Activated CD8-positive, alpha-beta memory T cell treated with anti-CD3 and anti-CD28 coated beads, Interleukin-2, amount 10 ng/mL, durations not matched to agents 7 days and 5 days (primary cell): ENCODE measurements at places on chromosomes 1 and 21.

- peak; percentile 90 for DNase-seq
Measured at GRCh38 chr1:206803221-206803730, 31.0 kb upstream of the IL10 start.

DNA sequence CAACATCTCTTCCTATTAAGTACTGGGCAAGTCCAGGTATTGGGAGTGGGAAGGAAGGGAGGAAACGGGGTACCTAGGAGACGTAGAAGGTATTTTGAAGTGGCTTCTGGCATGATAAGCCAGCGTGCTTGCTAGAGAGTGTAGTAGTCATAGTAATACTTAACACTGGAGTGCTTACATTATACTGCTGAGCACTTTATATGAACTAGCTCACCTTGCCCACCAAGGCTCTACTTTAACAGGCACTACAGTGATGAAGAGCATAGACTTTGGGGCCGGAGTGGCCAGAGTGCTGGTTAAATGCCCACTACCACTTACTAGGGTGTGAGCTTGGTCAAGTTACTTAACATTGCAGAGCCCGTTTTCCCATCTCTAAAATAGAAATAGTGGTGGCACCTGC is 61.7 kb downstream of the ACP6 start:
- no peak for DNase-seq

GRCh38 chr1:28927648-28928313 is 13.4 kb downstream of the EPB41 start:
- DNase-seq = no peak

GRCh38 chr1:58981392-58981791 is 197.5 kb upstream of the JUN start:
- peak; percentile 9 for DNase-seq

DNA sequence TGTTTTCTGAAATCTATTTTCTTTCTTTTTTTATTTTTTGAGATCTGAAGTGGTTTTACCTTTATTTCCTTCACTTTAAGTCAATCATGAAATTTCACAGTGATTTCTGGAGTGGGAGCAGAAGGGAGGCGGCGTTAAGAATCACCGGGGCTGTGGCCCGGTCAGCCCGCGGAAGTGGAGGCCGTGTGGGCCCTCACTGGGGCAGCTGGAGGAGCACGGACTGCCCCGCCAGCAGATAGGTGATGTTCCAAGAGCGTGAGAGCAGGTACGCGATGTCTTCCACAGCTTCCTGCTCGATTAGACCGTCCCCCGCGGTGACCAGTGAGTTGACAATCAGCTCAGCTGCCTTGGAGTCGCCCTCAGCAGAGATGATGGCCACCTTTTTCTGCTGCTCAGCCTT is 10.6 kb upstream of the TP53BP2 start:
- DNase-seq = no peak

DNA sequence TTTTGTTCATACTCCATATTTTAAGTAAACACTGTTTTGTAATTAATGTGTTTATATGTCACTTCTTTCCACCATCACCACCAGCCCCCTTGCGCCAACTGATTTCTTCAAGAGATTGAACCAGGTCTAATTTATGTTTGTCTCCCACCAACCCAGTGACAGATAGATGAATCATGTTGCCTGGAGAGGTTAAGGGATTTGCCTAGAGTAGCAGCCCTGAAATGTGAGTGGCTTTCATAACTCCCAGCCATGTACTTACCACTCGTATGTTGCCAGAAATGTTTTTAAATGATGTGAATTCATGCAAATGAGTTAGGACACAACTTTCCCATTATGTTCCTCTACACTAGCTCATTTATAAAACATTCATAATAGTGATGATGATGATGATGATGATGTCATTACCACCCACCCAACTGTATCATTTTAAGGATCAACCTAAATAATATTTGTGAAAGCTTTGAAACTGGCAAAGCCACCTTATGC is 86.9 kb downstream of the LRRC8D start:
- no peak for DNase-seq

DNA sequence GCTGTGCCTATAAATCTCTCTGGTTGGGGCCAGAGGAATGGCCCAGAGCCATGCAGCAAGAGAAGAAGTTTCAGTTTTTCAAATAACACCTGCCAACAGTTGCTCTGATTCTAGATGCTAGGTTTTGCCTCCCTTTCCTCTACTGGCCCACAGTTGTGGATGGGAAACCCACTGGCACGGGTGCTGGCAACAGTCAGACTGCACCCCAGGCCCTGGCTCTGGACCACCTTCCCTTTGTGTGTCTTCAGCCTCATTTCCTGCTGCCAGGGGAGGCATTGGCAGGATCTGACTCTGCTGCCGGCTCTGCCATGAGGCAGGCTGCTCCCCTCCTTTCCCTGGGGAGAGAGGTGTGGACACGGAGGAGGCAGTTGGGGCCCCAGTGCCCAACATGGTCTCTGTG is 142.0 kb downstream of the IGSF21 start:
- DNase-seq = no peak

GRCh38 chr1:172252321-172252720 is 168.2 kb upstream of the C1orf105 start:
- DNase-seq = no peak

- no peak for DNase-seq
Measured at GRCh38 chr1:226363801-226364513, 43.9 kb downstream of the PARP1 start.

GRCh38 chr1:45272913-45273371 is 53.8 kb upstream of the HPDL start:
- DNase-seq = no peak

DNA sequence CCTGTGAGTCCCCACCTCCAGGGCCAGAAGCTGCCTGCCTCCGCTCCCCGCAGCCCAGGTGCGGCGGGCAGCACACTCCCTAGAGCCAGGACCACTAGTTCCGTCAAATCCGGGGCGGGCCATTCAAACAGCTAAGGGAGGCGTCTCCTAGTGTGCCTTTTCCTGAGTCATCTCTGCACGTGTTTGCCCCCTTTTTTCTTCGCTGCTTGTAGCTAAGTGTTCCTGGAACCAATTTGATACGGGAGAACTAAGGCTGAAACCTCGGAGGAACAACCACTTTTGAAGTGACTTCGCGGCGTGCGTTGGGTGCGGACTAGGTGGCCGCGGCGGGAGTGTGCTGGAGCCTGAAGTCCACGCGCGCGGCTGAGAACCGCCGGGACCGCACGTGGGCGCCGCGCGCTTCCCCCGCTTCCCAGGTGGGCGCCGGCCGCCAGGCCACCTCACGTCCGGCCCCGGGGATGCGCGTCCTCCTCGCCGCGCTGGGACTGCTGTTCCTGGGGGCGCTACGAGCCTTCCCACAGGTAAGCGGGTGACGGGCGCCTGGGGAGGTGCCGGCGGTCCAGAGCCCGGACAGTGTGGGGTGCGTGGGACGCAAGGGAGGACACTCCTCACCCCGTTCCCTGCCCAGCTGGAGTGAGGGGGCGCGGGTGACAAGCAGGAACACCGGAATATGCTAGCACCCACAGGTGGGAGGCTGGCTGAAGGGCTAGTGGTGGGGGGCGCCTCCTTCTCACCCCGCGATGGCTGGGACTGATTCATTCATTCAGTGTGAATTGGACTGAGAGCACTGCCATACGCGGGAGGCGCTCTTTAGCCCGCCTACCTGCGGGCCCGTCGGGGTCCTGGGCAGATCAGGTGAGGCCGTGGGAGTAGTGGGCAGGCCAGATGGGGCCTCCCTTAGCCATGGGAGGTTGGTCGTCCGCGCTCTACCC is at the start of gene TNFRSF8:
Gene TNFRSF8, plus strand, starts transcription at position 163 of the 932 bp plus-strand sequence. Its CDS starts 296 bp downstream, at position 459.
- peak; percentile 81 for DNase-seq

- no peak for DNase-seq
Measured at GRCh38 chr1:64874666-64875065, 91.7 kb downstream of the JAK1 start.

GRCh38 chr1:222697826-222698225 is 14.5 kb downstream of the AIDA start:
- no peak for DNase-seq

DNA sequence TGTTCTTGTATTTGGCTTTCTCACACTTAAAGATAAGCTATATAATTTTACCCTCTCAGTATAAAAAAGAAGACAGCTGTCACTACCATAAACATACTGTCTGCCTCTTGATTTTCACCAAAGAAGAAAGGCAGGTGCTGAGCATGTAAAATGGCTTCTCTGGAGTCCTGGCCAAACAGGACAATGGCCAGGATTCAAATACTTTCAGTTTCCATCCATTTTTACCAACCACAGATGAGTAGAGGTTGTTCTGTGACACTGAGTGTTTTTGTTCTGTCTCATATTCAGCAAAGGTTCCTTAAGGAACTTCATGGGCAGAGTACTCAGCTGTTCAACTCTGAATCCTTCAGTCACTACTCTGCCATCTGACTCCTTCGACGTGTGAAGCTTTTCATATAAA is 29.4 kb upstream of the RAB3GAP2 start:
- DNase-seq = no peak

- DNase-seq = no peak
Measured at GRCh38 chr1:225843426-225843795, 33.5 kb downstream of the EPHX1 start.

DNA sequence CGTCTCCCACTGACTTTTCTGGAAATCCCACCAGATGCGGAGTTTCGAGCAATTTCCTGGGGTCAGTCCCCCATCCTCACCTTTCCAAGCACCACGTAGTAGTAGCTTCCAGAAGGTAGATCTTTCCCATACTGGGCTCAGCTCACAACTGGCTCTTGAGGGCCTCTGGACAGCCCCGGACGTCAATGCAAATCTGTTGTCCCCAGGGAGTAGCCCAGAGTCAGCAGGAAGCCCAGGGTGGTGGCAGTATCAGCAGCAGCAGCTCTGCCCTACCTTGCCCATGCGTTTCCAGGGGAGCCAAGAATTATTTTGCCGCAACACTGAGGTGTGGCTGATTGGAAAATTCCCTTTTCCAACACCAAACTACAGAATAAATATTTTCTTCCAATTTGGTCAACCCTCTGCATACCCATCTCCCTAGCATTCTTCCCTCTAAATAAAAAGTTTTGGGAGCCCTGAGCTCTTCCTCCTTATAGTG is 70.3 kb downstream of the CD46 start:
- DNase-seq = no peak

DNA sequence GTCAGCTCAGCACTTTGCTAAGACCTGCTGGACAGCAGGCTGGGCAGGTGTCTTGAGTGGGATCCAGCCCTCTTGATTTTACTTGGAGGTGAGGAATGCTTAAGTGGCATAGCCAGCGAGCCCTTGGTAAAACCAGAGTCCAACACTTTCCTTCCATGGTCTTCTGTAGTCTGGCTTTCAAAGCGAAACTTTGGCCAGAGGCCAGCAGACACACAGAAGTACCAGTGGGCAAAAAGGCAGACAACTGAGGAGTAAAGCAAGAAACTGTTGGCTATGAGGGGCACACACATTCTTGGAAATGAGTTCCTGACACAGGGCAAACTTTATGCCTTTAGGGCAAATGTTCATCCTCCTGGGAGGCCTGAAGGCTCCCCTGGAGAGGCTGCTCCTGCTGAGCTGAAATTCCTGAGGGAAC is 281.0 kb upstream of the POU3F1 start:
- DNase-seq = no peak

DNA sequence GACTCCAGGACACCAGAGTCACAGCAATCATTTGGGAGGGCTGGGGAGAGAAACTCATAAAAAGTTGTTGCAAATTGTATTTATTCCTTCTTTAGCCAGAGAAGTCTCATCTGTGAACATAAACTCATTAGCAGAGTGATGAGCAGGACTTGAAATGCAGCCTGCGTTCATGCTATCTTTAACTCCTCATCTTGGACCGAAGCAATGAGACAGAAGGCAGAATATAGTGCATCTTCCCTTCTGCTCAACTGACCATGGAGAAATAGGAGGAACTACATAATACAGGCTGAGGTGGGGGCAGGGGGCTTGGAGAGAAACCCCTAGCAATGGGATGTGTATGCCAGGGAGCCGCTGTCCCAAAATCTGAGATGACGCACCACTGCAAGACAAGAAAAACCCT is 121.8 kb upstream of the AJAP1 start:
- DNase-seq = no peak

DNA sequence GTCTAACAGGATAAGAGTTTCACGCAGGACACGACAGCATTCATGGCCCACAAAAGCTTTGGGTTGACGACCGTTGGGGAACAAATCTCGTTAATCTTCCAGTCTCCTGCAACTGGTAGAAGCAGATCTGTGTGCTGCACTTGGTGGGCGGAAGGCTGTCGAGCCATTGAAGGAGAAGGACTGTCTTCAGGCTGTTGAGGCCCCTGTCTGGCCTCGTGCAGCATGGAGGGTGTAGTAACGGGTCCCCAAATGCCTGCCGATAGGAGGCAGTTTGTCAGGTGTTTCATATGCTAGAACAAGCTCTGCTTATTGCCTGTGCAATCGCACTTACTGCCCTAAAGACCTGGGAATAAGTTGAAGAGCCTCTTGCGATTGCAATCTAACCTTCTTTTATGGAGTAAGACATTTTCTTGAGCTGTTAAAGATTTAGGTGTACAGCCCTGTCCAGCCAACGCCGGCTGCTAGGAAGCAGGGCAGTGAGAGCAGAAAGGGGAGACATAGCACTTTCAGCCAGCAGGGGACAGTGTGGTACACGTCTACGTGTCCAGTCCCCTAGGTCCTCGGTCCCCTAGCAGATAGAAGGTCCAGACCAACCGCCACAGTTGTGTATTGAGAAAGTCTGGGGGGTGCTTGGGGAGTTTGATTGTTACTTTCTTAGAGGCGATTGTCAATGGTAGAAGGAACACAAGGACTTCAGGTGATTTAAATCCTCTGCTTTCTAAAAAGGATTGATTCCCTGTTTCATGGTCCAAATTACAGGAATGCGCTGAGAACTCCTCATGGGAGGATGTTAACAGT is 102.3 kb upstream of the TMPRSS2 start:
- no peak for DNase-seq
